ENCODE measurements at places on chromosomes 3 and 15. TPM values are rescaled to one million over a fixed set of nuclear protein-coding genes. Genes with fewer than 3 reads are reported as not detected.

GRCh38 chr3:18809640-18810305, 338.5 kb upstream of the KCNH8 start:
- no peaks in the 10 kb centered on the region for H3K27me3 ChIP-seq
- no peak for DNase-seq
- peak overlapping the region; percentile 84 for H3K27ac ChIP-seq
- peaks cover 40% of the 10 kb centered on the region for H3K4me1 ChIP-seq
- no peak overlapping the region for H3K4me3 ChIP-seq

GRCh38 chr3:30141178-30141581, 465.2 kb upstream of the TGFBR2 start:
- no peak for DNase-seq
- H3K27ac ChIP-seq: no peak overlapping the region
- H3K4me1 ChIP-seq: no peaks in the 10 kb centered on the region
- no peaks in the 10 kb centered on the region for H3K36me3 ChIP-seq
- no peak overlapping the region for H3K4me3 ChIP-seq

GRCh38 chr3:138303474-138303873, 26.2 kb downstream of the NME9 start:
- no peaks in the 10 kb centered on the region for H3K27me3 ChIP-seq
- H3K4me1 ChIP-seq: no peaks in the 10 kb centered on the region
- H3K27ac ChIP-seq: no peak overlapping the region
- H3K4me3 ChIP-seq: no peak overlapping the region
- peaks cover 23% of the 10 kb centered on the region for H3K36me3 ChIP-seq

- H3K36me3 ChIP-seq: no peaks in the 10 kb centered on the region
- no peak for DNase-seq
- no peaks in the 10 kb centered on the region for H3K4me1 ChIP-seq
- no peak overlapping the region for H3K4me3 ChIP-seq
Measured at GRCh38 chr3:65604863-65605526, 433.7 kb downstream of the MAGI1 start.

GRCh38 chr3:22587446-22587845, 615.7 kb upstream of the UBE2E2 start:
- H3K4me1 ChIP-seq: no peaks in the 10 kb centered on the region
- no peaks in the 10 kb centered on the region for H3K27me3 ChIP-seq
- no peak overlapping the region for H3K4me3 ChIP-seq
- no peak for DNase-seq
- no peak overlapping the region for H3K27ac ChIP-seq
- no peaks in the 10 kb centered on the region for H3K36me3 ChIP-seq

- H3K4me1 ChIP-seq: no peaks in the 10 kb centered on the region
- no peak for DNase-seq
- no peak overlapping the region for H3K4me3 ChIP-seq
- no peaks in the 10 kb centered on the region for H3K27me3 ChIP-seq
- no peaks in the 10 kb centered on the region for H3K36me3 ChIP-seq
Measured at GRCh38 chr3:53816425-53816824, 29.8 kb downstream of the CHDH start.

DNA sequence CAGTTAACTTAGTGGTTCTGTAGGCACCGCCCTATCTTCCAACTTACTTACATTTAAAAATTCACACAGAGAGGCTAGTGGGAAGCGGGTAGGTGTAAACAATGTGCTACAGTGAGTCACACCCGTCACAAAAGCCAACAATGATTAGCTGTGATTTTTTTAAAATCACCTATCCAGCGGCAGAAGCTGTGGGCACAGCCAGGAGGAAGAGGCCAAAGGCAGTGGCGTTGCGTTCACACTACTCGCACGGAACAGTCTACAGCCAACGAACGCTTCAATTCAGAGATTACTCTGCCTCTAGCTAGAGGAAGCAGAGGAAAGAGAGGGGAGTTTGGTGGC, 2.5 kb upstream of the NLGN1 start:
- H3K27me3 ChIP-seq: peaks cover 53% of the 10 kb centered on the region
- no peaks in the 10 kb centered on the region for H3K36me3 ChIP-seq
- no peak overlapping the region for H3K27ac ChIP-seq
- H3K4me1 ChIP-seq: peaks cover 31% of the 10 kb centered on the region

DNA sequence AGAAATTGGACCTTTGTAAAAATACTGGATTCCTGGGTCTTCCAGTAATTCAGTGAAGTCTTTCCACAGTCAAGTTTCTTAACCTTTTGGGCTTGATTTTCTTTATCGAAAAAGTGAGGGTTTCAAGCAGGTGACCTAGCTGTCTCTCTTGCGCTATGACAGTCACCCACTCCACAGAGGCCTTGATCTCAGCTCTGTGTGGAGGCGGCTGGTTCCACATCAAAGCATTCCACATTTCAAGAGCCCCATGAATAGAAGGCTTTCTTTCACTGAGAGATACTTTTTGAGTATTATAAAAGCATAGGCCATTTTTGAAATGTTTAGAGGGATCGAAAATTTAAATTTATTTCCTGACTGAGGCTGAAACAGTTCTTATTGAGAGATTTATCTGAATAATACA, 43.9 kb downstream of the GABRA5 start:
- H3K36me3 ChIP-seq: no peaks in the 10 kb centered on the region
- H3K27me3 ChIP-seq: no peaks in the 10 kb centered on the region
- no peak overlapping the region for H3K4me3 ChIP-seq
- no peak overlapping the region for H3K27ac ChIP-seq

GRCh38 chr15:66862111-66862939, 160.3 kb downstream of the SMAD6 start:
- H3K4me3 ChIP-seq: no peak overlapping the region
- H3K27ac ChIP-seq: no peak overlapping the region
- no peaks in the 10 kb centered on the region for H3K36me3 ChIP-seq
- H3K4me1 ChIP-seq: no peaks in the 10 kb centered on the region

DNA sequence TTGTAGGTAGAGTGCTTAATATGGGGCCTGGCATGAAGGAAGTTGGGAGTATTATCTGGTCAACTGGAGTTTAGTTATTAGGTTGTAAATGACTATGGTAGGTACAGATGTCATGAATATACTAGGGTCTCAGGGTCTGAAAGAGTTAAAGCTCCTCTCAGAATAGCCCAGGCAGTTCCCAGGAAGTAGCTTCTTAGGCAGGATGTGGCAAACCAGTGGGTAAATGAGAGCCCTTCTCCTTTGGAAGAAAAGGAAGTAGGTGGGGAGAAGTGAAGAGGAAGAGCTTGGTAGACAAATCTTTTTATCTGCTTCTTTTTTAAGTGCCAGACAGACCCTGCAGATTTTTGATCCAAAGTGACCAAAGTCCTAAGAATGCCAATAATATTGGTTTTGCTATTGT, 24.5 kb downstream of the MAP2K1 start:
- no peak for DNase-seq
- H3K4me3 ChIP-seq: peak overlapping the region; percentile 4
- peaks cover 31% of the 10 kb centered on the region for H3K36me3 ChIP-seq
- peaks cover 82% of the 10 kb centered on the region for H3K4me1 ChIP-seq
- no peaks in the 10 kb centered on the region for H3K27me3 ChIP-seq
- peak overlapping the region; percentile 68 for H3K27ac ChIP-seq

- no peaks in the 10 kb centered on the region for H3K36me3 ChIP-seq
- DNase-seq: no peak
- no peak overlapping the region for H3K4me3 ChIP-seq
- no peaks in the 10 kb centered on the region for H3K4me1 ChIP-seq
- H3K27me3 ChIP-seq: peaks cover 2% of the 10 kb centered on the region
Measured at GRCh38 chr3:35081899-35082298, 557.4 kb upstream of the ARPP21 start.

GRCh38 chr15:96182736-96183513, 147.6 kb upstream of the NR2F2 start:
- no peak overlapping the region for H3K4me3 ChIP-seq
- no peak overlapping the region for H3K27ac ChIP-seq
- H3K36me3 ChIP-seq: no peaks in the 10 kb centered on the region
- DNase-seq: no peak
- H3K27me3 ChIP-seq: peaks cover 2% of the 10 kb centered on the region

GRCh38 chr3:122189357-122189756, 5.9 kb downstream of the CASR start:
- H3K36me3 ChIP-seq: no peaks in the 10 kb centered on the region
- no peak for DNase-seq
- H3K4me3 ChIP-seq: no peak overlapping the region
- no peaks in the 10 kb centered on the region for H3K4me1 ChIP-seq
- no peak overlapping the region for H3K27ac ChIP-seq

DNA sequence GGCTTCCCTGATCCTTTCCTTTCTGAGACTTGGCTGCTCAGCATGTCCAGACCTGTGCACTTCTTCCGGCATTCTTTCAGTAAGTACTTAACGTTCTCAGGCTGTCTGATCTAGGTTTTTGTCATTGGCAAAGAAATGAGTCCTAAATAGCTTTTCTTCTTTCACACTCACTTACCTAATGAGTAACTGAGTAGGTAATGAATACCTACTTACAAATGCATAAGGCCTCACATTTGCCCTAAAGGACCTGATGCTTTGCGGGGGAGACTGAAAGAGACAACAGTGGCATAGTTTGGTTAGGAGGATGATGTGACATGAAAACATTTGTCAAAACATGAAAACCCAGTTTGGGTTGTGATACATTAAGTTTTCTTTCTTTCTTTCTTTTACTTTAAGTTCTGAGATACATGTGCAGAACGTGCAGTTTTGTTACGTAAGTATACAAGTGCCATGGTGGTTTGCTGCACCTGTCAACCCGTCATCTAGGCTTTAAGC, 516.7 kb upstream of the CFAP20DC start:
- H3K4me3 ChIP-seq: no peak overlapping the region
- H3K27me3 ChIP-seq: peaks cover 4% of the 10 kb centered on the region
- DNase-seq: peak; percentile 46
- peak overlapping the region; percentile 45 for H3K27ac ChIP-seq
- peaks cover 17% of the 10 kb centered on the region for H3K4me1 ChIP-seq
- no peaks in the 10 kb centered on the region for H3K36me3 ChIP-seq

- no peak for DNase-seq
- H3K4me1 ChIP-seq: no peaks in the 10 kb centered on the region
- H3K27ac ChIP-seq: no peak overlapping the region
- no peaks in the 10 kb centered on the region for H3K36me3 ChIP-seq
- peaks cover 7% of the 10 kb centered on the region for H3K27me3 ChIP-seq
Measured at GRCh38 chr3:194931865-194932264, 246.2 kb downstream of the FAM43A start.

- no peaks in the 10 kb centered on the region for H3K4me1 ChIP-seq
- no peak for DNase-seq
- H3K27ac ChIP-seq: no peak overlapping the region
Measured at GRCh38 chr15:99763827-99764226, 30.6 kb upstream of the LYSMD4 start.

DNA sequence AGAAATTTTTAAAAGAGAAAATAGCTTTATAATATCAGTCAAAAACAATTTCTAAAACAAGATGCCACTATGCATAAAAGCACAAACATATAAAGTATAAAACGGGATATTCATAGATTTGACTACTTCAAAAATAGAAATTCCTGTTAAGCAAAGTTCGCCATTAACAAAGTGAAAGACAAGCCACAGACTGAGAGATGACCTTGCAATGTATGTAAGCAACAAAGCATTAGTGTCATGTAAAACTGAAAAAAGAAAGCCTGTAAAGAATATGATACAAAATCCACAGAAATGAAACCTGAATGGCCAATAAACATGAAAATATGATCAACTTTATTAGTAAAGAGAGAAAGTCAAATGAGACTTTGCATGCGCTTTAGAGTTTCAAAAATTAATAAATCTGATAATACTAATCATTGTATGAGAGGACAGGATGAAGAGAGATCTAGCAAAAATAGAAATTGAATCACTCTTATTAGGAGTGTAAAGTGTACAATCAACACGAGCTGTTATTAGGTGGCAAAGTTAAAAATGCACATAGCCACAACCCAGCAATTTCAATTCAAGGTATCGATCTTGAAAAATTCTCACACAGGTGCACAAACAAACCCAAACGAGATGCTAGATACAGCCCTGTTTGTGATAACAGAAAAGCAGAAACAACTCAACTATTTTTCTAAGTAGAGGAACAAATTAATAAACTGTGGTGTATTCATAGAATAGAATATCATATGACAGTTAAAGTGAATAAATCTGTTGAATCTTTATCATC, 173.6 kb downstream of the MECOM start:
- no peaks in the 10 kb centered on the region for H3K4me1 ChIP-seq
- DNase-seq: no peak
- peaks cover 1% of the 10 kb centered on the region for H3K27me3 ChIP-seq
- no peak overlapping the region for H3K27ac ChIP-seq
- no peak overlapping the region for H3K4me3 ChIP-seq
- no peaks in the 10 kb centered on the region for H3K36me3 ChIP-seq

GRCh38 chr15:65081758-65082157, 5.2 kb downstream of the KBTBD13 start:
- peaks cover 19% of the 10 kb centered on the region for H3K27me3 ChIP-seq
- peaks cover 18% of the 10 kb centered on the region for H3K4me1 ChIP-seq
- no peak overlapping the region for H3K27ac ChIP-seq
- no peaks in the 10 kb centered on the region for H3K36me3 ChIP-seq

DNA sequence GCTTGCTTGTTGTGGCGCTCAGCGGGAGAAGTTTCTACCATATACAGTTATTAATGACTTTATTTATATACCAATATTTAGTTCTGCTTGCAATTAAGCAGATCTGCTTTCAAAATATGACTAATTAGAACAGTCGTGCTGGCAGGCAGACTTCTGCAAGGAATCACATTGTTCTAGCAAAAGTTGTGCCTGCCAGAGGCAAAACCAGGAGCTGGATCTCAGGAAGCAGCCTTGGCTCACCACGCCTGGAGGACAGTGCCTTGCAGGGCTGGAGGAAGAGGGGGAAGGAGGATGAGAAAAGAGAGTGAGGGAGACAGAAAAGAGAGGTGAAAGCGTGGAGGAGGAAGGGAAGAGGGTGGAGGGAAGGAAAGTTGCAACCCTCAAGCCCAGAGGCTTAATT, 160.3 kb downstream of the NUP210 start:
- no peak overlapping the region for H3K4me3 ChIP-seq
- no peaks in the 10 kb centered on the region for H3K36me3 ChIP-seq
- H3K27me3 ChIP-seq: no peaks in the 10 kb centered on the region
- DNase-seq: no peak
- no peak overlapping the region for H3K27ac ChIP-seq

- H3K27ac ChIP-seq: peak within 1 kb of the TSS; percentile 71
- H3K4me3 ChIP-seq: peak within 1 kb of the TSS; percentile 82
- peak; percentile 67 for DNase-seq
- peaks cover 65% of the 10 kb centered on the region for H3K27me3 ChIP-seq
Measured at GRCh38 chr3:192917404-192918274, at the start of gene MB21D2. Gene MB21D2 (minus strand): TSS chr3:192917856. CDS start chr3:192917840, 16 bp downstream.

- DNase-seq: no peak
- no peak overlapping the region for H3K27ac ChIP-seq
- peaks cover 11% of the 10 kb centered on the region for H3K4me1 ChIP-seq
Measured at GRCh38 chr3:194326968-194327217, 24.2 kb downstream of the CPN2 start.

KBTBD13 gene
- not detected for total RNA-seq

BDH1 gene
- 84.9 TPM for total RNA-seq

PLOD2 gene
- 1.3 TPM for total RNA-seq

TMEM207 gene
- total RNA-seq: not detected

TMC3 gene
- not detected for total RNA-seq

P2RY13 gene
- not detected for total RNA-seq

A4GNT gene
- total RNA-seq: not detected

BTLA gene
- 21.0 TPM for total RNA-seq

PXK gene
- total RNA-seq: 50.7 TPM

LEO1 gene
- 31.4 TPM for total RNA-seq

CAPN3 gene
- total RNA-seq: 2.7 TPM

RFTN1 gene
- 101 TPM for total RNA-seq

TARS3 gene
- 10.3 TPM for total RNA-seq

CEMIP gene
- not detected for total RNA-seq

ACOX2 gene
- total RNA-seq: not detected
